ENCODE measurements at places on chromosomes 5 and 9.

- no peak for DNase-seq
Measured at GRCh38 chr5:75450069-75450468, 61.4 kb downstream of the CERT1 start.

- DNase-seq, result peak; percentile 87
Measured at GRCh38 chr9:88530051-88530450, 4.9 kb upstream of the NXNL2 start.

- no peak for DNase-seq
Measured at GRCh38 chr5:169166078-169166477, 134.9 kb downstream of the SLIT3 start.

DNA sequence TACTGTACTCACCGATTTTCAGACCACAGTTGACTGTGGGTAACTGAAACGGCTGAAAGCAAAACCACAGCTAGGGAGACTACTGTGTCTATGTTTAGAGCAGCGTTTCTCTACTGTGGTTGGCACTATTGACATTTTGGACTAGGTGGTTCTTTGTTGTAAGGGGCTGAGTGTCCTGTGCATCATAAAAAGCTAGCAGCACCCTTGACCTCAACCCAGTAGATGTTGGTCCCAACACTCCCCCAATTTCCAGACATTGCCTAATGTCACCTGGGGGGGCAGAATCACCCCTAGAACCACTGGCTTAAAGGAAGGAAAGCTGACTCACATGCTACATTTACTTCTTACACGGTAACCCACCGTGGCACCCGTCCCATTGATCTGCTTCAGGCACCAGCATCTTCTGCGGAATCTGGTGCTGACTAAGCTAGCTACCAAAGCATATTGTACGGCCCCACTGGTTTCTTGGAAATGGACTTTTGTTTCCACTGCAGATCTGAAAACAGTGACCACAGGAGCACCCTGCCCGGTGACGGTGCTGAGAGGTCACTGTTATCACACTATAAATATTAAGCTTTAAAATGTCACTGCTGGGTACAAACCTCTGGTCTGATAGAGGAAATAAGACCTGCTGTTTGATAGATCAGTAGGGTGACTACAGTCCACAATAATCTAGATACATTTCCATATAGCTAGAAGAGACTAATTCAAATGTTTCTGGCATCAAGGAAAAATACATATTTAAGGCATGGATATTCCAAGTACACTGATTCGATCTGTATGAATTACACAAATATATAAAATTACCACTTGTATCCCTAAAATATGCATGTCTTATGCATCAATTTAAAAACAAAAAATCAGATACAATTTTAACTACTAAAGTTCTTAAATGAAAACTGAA, 151.4 kb downstream of the HSD17B3 start:
- no peak for DNase-seq

DNA sequence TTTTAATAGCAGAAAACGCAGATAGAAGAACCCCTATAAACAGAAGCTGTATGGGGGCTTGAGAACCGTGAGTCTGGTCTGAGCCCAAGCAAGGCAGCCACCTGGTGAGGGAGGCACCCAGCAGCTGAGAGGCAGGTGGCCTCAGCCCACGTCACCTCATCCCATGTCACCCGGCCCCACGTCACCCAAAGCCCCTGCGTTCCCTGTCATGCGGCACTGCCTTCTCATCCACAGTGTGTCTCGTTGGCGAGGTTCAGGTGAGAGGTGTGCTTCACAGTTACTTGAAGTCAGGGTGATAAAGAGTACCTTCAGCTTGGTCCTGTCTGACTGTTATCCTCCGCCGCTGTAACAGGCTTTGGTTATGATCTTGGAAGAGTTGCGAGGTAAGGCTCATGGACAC, 80.6 kb upstream of the IRX4 start:
- no peak for DNase-seq

DNA sequence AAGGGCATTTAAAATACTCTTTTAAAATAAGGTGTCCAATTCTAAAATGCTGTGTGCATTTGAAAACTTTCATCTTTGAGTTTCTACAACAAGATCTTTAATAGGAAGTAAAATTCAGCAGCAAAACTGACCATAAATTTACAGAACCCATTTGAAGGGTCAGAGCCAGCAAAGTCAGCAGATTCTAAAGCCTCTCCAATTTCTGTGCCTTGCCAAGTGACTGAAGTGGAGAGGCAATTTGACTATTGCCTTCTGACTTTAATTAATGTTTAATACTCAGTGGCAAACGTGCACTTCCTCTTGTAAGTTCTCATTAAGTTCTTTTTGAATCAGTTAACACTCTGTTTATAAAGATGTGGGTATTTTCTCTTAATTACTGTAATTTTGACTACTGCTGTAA, 155.2 kb downstream of the BAAT start:
- no peak for DNase-seq

DNA sequence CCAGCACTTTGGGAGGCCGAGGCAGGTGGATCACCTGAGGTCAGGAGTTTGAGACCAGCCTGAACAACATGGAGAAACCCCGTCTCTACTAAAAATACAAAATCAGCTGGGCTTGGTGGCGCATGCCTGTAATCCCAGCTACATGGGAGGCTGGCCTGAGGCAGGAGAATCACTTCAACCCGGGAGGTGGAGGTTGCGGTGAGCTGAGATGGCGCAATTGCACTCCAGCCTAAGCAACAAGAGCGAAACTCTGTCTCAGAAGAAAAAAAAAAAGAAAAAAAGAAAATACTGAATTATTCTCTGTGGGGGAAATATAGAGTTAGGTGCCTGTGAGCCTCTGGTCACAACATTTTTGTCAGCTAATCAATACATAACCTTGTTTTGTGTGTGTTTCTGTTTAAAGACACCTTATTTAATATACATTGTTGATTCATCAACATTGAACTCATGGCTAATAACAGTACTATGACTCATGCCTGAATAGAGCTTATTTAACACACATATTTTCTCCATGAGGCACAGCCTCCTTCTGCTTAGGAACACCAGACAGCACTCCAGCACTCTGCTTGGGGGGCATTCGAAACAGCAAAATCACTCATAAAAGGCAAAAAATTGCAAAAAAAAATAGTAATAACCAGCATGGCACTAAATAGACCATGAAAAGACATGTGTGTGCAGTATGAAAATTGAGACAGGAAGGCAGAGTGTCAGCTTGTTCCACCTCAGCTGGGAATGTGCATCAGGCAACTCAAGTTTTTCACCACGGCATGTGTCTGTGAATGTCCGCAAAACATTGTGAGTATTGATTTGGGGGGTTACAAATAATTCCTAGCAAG, at the start of gene IL31RA:
IL31RA (plus strand) TSS at position 519 of the 836 bp plus-strand sequence; CDS start at position 733, 214 bp downstream.
- DNase-seq, result peak; percentile 87

- DNase-seq, result peak; percentile 26
Measured at GRCh38 chr9:75161116-75161857, 73.0 kb downstream of the OSTF1 start.

- DNase-seq, result no peak
Measured at GRCh38 chr5:104612005-104612404, 1049.4 kb upstream of the NUDT12 start.

GRCh38 chr5:166262395-166262794, 2029.0 kb upstream of the WWC1 start:
- DNase-seq, result no peak

DNA sequence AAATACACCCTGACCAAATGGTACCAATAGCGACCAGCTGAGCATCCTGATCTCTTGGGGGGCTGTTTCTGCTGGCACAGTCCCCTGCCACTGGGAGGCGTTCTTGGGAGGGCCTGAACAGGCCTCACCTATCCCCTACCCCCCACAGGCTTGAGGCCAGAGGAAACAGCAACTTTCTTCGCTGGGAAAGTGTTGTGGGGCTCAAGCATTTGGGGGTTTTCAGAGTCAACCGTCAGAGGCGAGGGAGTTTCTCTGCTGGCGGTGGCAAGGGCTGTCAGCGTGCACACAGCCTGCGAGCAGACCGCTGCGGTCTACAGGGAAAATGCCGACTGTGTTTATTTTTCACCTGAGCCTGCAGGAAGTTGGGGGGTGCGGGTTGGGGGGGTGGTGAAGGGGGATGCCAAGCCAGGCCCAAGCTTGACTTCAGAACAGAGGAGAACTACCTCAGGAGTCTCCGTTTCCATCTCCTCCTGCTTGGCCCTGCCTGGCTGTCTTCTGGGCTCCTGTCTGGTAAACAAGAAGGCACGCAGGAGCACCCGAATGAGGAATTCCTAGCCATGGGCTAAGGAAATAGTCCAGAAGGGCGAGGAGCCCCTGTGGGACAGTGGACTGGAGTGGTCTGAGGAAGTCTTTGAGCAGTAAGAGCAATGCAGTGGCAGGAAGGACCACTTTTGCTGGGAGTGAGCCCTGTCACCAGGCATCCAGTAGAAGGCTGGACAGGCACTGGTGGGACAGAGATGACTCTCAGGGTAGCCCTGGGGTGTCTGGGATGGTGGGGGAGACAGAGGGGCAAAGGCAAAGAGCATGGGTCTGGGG, 18.1 kb downstream of the TCF7 start:
- DNase-seq, result no peak

DNA sequence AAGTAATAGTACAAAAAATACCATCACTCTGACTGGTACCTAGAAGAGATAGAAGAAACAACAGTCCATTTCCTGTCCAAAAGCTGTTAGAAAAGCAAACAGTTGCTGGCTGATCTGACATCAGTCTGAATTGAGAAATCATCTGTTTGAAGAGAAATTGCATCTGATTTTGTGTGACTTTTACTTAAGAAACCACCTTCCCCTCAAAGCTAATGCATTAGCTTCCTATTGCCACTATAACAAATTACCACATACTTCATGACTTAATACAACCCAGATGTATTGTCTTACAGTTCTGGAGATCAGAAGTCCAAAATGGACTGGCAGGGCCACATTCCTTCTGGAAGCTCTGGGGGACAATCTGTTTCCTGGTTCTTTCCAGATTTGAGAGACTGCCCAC, 385.9 kb upstream of the TLE4 start:
- DNase-seq, result peak; percentile 72

DNA sequence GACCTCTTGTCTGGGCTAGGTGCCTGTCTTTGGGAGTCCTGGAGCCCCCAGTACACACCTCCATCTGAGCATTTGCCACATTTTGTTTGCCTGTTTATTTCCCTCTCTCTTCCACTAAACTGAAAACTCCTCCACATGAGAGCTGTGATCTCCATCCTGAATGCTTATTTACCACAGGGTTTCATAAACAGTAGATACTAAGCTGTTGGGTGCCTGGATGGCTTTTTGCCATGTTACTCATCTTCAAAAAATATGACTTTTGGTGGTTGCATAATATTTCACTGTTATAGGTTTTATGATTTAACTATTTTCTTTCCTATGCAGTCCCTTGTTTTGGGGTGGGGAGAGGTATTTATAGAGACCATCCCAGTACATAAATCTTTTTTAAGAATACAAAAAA, 99.6 kb downstream of the APBA1 start:
- peak; percentile 60 for DNase-seq

GRCh38 chr9:137575364-137575715, 3.4 kb downstream of the DPH7 start:
- no peak for DNase-seq

DNA sequence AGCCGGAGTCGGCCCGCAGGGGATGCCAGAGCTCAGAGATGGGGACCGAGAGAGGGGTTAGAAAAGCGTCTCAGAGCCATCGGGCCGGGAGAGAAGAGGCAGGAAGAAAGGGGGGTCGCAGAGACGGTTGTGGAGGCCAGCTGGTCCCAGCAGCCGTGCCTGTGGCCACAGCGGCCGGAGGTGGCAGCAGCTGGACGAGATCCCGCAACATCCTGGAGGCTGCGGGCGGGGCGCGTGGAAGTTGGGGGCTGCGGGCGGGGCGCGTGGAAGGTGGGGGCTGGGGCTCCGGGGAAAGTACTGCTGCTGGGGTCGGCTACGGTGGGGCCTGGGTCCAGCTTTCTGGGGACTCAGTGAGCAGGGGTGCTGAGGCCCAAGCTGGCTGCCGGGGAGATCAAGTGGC, 34.4 kb upstream of the EGFL7 start:
- DNase-seq, result no peak

- no peak for DNase-seq
Measured at GRCh38 chr5:167011196-167011595, 1280.2 kb upstream of the WWC1 start.

- no peak for DNase-seq
Measured at GRCh38 chr9:134677743-134678142, 36.1 kb downstream of the COL5A1 start.

DNA sequence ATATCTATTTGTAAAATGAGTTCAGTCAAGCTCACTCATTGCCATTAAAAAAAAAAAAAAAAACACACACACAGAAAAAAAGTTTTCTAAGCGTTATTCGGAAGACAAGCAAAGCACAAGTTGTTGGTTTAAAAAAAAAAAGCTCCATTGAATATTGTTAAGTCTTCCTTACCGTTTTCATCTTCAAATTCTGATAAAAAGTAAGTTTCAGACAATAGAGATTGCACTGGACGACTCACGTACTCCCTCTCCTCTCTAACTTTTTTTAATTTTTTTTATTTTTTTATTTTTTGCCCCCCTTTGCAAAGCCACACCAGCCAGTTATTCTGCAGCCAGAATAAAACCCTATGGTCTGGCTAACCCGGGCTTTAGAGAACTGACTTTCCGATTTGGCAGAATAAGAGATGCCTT, 544 bp downstream of the ADAMTS6 start:
- DNase-seq, result no peak

Data from EH (cell line).